Fibroblast of pulmonary artery (primary cell): ENCODE measurements at places on chromosomes 5 and 9.
A peak's percentile ranks its signal among the peaks of the same experiment; 100 is the strongest.

- DNase-seq, result peak; percentile 42
Observed at GRCh38 chr9:86557063-86557766, 203.0 kb upstream of the TUT7 start.

DNA sequence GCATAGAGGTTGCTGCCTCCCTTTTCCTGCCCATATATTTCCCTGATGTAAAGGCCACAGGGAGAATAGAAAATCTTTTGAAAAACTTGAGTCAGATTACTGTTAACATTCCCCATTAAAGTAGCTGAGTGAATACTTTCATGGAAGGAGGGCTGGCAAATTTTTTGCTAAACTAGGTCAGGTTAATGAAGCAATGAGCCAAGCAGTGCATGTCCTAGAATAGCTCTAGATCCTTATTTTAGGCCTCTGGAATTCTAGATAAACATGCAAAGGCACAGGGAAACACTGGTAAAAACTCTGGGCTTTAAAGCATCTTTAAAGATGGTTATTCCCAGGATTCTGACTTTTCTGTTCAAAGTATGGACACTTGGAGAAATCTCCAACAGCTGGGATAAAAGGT, 27.9 kb downstream of the TTC1 start:
- DNase-seq, result no peak

DNA sequence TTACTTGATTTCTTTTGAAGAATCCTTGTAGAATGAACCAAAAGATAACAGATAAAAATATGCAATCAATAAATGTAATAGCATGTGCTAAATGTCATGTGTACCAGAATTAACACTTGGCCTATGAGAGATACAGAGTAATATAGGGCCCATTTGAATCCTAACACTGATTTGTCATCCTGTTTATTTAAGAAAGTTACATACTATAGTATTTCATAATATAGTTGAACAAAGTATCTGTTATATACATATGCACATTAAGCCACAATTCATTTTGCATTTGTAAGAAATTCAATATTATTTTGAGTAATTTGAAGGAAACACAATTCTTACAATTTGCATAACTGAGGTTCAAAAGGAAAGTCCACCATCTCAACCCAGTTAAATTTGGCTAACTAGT, 389.5 kb downstream of the PDE4D start:
- no peak for DNase-seq

DNA sequence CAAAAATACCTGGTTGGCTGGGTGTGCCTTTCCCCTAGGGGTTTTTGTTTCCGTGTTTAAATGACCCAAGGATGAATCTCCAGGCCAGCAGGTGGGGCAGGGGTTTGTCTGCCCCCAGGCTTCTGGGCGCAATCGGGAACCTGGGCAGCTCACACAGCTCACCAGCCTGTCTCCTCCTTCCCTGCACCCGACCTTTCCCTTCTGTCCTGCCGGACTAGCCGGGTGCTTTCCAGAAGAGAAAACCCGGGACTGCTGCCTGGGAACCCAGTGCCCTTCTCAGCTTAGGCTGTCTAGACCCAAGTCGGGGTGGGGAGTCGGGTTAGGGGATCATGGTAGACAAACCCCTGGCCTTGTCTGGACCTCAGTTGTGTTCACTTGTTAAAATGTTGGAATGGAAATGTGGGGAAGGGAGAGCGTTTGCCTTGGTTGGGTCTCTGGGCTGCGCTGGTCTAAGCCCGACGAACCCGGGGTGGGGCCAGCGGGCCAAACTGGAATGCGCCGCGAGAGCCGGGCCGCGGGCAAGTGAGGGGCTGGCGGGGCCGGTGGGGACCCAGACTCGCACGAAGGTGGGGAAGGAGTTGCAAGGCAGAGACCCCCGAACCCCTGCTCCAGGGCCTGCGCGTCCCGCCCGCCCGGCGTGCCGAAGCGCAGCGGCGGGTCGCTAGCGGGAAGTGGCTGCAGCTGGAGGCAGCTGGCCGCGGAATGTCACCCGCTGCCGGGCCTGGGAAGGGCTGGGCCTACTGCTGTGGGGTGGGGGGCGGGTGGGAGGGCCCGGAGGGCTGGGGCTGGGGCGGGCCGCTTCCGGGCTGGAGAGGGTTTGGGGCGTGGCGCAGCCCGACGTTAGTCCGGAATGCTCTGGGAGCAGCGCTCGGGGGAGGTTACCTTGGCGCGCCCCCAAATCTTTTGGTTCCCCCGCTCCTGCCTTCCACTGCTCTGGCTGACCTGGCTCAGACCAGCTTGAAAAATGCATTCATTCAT, 84.6 kb downstream of the DAB2IP start:
- peak; percentile 44 for DNase-seq

DNA sequence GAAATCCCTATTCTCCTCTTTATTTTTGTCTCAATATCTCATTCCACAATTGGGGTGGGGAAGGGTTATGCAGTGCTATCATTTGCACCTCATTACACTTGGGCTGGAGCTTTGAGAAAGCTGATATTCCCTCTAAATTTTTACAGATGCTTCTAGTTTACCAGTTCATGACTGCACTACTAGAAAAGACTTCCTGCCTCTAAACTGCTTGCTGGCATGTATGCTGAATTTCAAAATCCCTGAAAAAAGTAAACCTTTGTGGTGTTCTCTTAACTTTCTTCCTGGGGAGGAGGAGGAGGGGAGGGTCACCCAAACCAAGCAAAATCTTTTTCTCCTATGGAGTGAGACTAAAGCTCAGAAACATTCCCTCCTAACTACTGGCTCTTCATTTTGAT, 45.1 kb downstream of the BNC2 start:
- DNase-seq, result peak; percentile 31

GRCh38 chr9:120917929-120918762, 8.4 kb downstream of the TRAF1 start:
- DNase-seq, result no peak
